B cell (primary cell): ENCODE measurements at places on chromosomes 7 and 10. TPM values are rescaled to one million over a fixed set of nuclear protein-coding genes. Genes with fewer than 3 reads are reported as not detected.

DNA sequence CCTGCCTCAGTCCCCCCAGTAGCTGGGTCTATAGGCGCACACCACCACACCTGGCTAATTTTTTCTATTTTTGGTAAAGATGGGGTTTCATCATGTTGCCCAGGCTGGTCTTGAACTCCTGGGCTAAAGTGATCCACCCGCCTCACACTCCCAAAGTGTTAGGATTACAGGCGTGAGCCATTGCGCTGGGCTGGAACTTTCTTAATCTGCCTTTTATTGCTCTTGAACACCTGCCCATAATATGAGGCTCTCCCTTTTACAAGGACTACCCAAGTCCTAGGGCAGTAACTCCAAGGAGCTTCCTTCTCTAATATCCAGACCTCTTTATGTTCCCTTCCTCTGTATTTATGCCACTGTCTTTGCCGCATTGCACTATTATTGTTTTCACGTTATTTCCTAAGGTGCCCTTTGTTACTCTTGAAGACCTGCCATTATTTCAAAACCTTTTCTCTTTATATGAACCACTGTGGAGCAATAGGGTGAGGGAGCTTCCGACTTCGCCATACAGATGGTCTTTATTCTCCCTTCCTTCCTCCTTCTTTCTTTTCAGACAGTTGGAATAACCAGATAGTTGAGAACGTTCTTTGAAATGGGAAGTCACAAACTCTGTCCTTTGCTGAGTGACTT, 36.3 kb upstream of the TCF7L2 start:
- DNase-seq, result no peak

- DNase-seq, result no peak
Observed at GRCh38 chr10:31129880-31130405, 98.3 kb upstream of the ZNF438 start.

GRCh38 chr10:47447209-47447608, 36.7 kb downstream of the ANXA8 start:
- DNase-seq, result no peak

The CCDC172 gene
- total RNA-seq, result not detected in 2 replicates
